Activated CD4-positive, alpha-beta T cell treated with anti-CD3 and anti-CD28 coated beads for 1 hour (primary cell): ENCODE measurements at places on chromosomes 7 and 10.

GRCh38 chr10:25831080-25831479 is 102.9 kb upstream of the MYO3A start:
- DNase-seq = no peak

DNA sequence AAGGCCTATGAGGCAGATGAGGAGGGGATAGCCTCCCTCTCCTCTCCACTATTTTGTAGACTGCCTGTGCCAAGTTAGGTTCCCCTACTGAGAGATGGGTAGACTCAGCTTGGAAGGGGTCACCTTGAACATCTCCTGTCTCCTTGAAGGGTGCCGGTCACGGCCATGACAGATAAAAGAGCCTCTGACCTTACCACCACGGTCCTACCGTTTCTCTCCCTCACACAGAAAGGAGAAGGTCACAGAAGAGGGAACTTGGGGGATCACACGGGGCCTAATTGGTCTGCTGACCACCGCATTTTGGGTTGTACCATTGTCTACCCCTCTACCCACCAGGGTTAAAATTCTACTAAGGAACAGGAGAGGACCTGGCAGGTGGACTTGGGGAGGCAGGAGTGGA is 17.0 kb downstream of the PRSS2 start:
- no peak for DNase-seq

DNA sequence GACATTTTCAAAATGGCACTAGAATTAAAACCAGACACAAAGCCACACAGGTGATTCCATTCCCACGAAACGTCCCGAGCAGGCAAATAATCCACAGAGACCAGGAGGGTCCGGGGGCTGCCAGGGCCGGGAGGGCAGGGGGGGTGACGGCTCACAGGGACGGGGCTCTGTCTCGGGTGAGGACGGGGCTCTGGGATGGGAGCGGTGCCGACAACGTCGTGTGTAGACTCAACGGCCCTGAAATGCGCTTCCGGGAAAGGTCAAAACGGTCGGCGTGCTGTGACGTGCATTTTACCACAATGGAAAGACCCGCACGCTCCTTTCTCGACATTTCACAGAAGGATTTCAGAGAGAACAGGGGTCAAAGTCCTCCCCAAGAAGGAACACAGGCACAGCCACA is 63.3 kb upstream of the PDGFA start:
- DNase-seq = no peak

- DNase-seq = no peak
Measured at GRCh38 chr7:67463983-67464382, 467.4 kb downstream of the TYW1 start.

DNA sequence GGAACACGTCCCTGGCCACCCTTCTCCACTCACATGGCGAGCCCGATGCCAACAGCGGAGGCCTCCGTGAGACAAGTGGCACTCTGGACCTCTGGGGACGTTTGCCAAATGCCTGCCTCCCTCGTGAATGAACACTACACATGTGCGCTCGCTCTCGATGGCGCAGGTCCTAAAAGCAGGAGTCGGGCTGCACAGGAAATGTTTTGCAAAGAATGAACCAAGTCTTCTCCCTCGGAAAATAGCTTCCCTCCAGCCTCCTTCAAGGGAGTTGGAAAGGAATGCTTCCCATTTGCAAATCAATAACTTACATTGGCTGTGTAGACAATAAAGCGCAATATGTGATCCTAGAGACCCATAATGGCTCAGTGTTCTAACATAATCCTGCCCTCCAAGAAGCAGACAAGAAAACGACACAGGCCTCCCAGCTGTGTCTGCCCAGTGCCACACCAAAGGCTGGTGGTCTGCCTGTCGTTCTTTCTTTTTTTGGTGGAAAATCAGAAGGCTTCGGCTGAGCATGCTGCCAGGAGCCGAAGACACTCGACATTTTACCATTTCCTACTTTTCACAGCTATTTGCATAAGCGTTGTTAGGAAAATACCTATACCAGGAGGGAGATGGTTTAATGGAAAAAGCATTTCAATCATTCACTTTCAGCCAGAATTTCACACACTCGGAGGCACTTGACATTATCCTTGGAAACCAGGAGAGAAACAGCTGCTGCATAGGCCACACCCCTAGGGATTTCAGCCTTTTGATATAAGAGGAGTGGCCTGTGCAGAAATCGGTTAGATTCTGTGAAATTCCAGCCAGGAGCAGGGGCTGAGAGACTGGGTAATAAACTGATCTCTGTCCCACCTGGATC is 38.4 kb downstream of the ATXN7L1 start:
- no peak for DNase-seq

DNA sequence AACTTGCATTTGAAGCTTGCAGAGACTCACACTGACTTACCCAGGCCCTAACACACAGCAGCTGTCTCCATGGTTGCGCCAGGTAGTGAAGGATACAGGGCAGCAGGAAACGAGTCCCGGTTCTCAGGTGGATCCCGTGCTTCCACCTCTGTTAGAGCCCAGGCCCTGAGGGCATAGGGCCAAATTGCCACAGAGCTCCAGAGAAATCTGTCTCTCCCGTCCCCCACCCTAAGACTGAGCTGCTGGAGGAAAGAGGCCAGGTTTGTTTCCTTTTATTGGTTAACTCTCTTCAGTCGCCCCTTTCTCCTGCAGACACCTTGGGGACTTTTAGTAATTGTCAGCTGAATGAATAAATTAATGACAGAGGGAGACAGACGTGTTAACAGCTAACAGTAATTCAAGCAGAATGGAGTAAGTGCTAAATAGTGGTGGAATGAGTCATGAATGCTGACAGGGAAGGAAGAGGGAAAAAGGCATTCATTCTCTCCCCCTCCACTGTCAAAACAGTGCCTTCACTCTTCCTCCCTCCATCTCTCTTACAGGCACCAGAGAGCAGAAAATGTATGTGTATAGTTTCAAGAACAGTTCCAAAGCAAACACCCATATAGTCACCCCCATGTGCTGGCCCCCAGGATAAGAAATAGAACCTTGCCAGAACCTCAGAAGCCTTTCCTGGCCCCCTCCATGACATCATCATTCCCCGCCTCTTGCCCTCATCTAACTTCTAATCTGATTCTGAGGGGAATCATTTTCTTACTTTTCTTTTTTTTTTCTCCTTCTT is 16.8 kb upstream of the DLG5 start:
- DNase-seq = no peak

- no peak for DNase-seq
Measured at GRCh38 chr10:126063353-126063791, 167.0 kb downstream of the FANK1 start.

- peak; percentile 41 for DNase-seq
Measured at GRCh38 chr7:2477447-2478398, 1.5 kb upstream of the GRIFIN start.

GRCh38 chr10:92756201-92757065 is 66.7 kb downstream of the HHEX start:
- DNase-seq = no peak

GRCh38 chr7:35865287-35865686 is 64.4 kb downstream of the SEPTIN7 start:
- no peak for DNase-seq

GRCh38 chr10:20162123-20162522 is 345.9 kb downstream of the PLXDC2 start:
- DNase-seq = no peak

DNA sequence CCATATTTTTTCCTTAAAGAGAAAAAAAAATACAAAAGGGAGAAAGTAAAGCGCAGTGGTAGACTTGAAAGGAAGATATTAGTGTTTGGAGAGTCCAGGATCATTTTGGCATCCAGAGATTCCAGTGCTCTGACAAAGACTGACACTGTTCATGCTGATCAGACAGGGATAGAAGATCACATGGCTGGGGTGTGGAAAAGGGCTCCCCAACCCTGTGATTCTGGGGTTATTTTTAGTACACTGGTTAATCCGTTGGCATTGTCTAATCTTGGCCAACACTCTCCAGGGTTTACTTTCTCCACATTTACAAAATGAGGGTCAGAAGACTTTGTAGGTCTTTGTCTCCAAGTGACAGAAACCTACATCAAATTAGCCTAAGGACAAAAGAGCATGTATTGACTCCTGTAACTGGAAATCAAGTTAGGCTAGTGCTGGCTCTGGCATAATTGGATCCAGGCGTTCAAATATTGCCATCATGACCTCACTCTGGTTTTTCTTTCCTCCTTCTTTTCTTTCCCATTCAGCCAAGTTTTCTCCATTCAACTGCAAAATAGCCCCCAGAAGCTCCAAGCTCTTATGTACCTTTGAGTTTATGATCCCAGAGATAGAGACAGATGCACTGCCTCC is 181.6 kb downstream of the PHTF2 start:
- no peak for DNase-seq

- no peak for DNase-seq
Measured at GRCh38 chr10:81034383-81034782, 496.7 kb downstream of the SH2D4B start.

GRCh38 chr7:17625043-17625442 is 315.3 kb downstream of the SNX13 start:
- DNase-seq = no peak

GRCh38 chr7:111756687-111757178 is 194.4 kb upstream of the IMMP2L start:
- DNase-seq = no peak

DNA sequence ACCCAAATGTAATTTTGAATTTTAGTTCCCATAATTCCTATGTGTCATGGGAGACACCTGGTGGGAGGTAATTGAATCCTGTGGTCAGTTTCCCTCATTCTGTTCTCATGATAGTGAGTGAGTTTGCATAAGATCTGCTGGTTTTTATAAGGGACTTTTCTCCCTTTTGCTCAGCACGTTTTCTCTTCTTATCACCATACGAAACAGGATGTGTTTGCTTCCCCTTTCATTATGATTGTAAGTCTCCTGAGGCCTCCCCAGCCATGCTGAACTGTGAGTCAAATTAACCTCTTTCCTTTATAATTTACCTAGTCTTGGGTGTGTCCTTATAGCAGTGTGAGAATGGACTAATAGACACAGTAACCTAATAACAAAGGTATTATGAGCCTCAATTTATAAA is 36.1 kb upstream of the ZNF736 start:
- DNase-seq = no peak

DNA sequence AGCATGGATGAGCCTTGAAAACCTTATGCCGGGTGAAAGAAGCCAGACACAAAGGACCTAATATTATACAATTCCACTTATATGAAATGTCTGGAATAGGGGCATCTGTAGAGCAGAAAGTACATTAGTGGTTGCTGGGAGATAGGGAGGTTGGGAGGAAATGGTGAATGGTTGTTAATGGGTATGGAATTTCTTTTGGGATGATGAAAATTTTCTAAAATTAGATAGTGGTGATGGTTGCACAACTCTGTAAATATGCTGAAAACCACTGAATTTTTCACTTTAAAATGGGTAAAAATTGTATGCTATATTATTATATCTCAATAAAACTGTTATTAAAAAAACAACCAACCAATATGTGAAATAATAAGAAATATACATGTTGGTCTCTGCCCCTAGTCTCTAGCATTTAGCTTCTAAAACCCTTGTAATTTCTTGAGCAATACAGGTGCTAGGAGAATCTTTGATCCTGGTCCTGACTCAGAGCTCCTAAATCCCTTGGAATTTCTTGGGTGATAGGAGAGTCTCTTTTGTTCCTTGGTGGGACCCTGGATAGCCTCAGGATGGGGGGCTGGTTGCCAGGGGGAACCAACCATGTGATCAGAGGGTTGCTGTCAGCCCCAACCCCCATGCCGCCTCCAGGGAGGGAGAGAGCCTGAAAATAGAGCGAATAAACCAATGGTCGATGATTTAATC is 64.0 kb downstream of the TACR2 start:
- no peak for DNase-seq
